ENCODE measurements at places on chromosomes 3 and 15.

DNA sequence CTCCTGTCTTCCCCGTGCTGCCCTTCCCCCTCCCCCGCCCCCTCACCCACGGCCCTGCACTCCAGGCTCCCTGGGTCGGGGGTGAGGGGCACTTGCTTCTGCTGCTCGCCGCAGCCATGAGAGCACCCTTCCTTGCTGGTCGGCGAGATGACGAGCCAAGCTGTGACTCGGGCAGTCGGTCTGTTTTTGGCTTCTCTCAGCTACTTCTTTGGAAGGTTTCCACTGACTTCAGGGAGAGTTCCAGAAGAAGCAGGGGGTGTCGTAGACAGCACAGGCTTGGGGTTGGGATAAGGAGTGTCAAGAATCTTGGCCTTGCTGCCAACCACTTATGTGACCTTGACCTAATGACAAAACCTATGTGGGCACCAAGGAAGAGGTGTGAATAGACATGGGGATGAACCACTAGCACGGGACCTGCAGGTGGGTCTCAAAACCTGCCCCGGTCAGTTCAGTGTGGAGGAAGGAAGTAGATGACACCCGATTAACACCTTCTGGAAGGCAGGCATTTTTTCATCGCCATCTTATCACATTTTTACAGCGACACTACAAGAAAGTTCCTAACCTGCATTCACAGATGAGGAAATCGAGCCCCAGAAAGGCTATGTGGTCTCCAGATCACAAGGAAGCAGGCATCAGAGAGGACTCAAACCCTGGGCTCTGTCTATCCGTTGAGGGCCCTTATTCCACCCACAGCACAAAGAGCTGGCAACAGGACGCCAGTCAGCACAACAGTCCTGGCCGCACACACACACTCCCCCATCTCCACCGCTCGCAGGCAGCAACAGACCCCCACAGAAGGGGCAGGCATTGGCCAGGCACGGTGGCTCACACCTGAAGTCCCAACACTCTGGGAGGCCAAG is 120.9 kb downstream of the LIPC start:
- DNase-seq: no peak

GRCh38 chr3:113495035-113495434 is 19.9 kb downstream of the SPICE1 start:
- DNase-seq: no peak

DNA sequence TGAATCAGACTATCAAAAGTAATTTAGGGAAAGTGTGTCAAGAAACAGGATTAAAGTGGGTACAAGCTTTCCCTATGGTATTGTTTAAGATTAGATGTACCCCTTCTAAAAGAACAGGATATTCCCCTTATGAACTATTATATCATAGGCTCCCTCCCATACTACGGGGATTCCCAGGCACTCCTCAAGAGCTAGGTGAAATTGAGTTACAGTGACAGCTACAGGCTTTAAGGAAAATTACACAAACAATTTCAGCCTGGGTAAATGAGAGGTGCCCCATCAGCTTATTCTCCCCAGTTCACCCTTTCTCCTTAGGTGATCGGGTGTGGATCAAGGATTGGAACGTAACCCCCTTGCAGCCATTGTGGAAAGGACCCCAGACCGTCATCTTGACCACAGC is 240.8 kb upstream of the CNTN6 start:
- no peak for DNase-seq

DNA sequence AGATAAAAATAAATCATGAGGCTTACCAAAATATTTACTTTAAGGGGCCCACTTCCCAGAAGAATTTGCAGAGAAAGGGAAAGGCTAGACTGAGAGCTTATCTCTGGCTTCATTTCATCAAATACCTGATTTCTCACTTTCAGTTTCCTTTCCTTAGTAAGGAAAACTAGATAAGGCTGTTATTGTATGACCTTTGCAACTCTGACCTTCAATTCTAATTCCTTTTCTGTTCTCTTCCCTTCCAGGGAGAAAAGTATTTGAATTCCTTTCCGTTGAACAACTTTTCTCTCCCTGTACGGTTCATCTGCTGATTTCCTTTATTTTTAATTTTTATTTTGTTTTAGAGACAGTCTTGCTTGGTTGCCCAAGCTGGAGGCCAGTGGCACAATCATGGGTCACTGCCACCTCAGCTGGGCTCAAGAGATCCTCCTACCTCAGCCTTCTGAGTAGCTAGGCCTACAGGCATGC is 7.1 kb upstream of the PXK start:
- DNase-seq: no peak

GRCh38 chr15:90060797-90061196 is 41.5 kb downstream of the IDH2 start:
- DNase-seq: no peak

DNA sequence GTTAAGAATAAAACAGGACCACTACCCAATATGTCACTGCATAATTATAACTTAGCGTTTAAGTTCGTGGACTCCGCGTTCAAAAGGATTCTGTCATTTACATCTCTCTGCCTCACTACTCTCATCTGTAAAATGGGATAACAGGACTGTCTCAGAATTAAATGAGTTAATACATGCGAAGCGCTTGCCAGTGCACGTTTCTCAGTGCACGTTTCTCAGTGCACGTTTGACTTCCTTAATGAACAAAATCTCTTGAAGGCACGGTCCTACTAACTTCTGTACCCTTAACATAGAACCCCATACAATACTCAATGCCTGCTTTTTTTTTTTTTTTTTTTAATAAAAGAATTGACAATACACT is 499 bp downstream of the RABL3 start:
- no peak for DNase-seq

DNA sequence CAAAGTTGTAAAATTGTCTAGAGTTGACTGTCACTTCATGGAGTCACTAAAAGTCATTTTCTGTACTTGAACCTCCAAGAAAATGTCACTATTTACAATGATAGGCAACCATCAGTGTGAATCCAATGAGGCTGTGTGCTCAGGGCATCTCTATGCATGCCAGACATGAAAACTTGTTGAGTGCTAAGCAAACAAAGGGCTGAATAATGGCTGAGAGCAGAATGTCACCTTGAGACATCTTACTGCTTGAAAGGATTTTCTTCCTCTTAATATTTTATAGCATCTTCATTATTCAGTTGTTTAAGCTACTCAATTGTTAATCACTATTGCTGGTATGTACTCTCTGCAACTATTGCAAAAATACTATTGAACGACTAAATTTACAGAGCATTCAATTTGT is 184.7 kb downstream of the PLCH1 start:
- no peak for DNase-seq

DNA sequence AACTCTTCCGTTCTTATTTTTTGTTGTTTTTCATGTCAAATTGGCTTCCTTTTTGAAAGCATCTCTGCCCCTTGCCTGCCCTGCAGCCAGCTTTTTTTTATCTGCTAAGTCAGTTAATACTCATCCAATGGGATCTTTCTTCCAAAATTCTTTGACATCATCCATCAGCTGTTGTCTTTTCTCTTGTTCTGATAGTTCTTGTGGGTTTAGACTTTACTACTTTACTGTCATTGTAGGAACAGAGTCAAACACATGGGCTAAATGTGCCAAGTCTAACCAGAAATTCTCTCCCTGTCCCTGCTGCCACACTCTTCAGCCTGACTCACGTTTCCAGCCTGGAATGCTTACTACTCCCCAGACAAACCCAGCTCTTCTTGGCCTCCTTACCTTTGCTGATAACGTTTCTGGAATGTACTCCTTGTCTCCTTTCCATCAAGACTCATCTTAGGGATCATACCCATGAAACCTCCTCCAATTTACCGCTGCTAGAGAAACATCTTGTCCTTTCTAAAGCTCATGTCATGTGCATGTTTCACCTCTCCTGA is 10.7 kb upstream of the VPS8 start:
- no peak for DNase-seq

- no peak for DNase-seq
These were observed 30.5 kb downstream of the NEO1 start for GRCh38 chr15:73082812-73083211.

- DNase-seq: no peak
These were observed 318.9 kb upstream of the IL12A start for GRCh38 chr3:159669766-159670165.

DNA sequence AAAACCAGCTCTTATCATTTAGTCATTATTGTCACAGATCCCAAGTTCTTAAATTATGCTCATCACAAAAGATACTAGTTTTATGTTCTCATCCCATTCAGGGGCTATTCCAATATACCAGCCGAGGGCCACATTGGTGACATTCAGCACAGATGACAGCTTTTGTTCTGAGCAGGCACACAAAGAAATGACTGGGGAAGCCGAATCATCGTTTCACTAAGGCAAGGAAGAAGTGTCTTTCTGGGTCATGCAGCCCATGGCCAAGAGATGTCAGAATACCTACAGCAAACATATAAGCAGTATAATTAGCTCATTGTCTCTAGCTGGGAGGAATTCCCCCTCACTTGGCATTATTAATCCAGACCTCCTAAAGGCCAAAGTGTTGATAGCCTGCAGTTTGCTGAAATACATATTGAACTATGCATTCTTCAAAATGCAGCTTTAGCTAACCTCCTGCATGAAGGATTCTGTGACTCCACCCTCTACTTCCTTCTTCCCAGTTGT is 100.2 kb downstream of the CNTN4 start:
- DNase-seq: no peak

GRCh38 chr3:10774129-10774670 is 41.8 kb upstream of the SLC6A11 start:
- DNase-seq: no peak

DNA sequence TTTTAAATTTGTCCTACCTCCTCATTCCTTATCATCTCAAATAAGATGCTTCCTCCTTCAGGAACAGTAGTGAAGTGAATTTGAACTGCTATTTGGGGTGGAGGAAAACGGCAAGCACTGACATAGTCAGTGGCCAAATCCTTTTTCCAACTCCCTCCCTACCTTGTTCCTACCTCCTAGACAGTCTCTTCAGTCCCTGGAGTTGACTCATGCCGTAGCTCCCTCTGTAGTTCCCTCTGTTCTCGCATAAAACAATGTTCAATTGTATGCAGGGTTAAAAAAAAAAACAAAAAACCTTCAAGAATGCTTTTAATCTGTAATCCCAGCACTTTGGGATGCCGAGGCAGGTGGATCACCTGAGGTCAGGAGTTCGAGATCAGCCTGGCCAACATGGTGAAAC is 1.4 kb downstream of the UBR1 start:
- no peak for DNase-seq

GRCh38 chr15:40080847-40081246 is 27.8 kb downstream of the BMF start:
- no peak for DNase-seq

DNA sequence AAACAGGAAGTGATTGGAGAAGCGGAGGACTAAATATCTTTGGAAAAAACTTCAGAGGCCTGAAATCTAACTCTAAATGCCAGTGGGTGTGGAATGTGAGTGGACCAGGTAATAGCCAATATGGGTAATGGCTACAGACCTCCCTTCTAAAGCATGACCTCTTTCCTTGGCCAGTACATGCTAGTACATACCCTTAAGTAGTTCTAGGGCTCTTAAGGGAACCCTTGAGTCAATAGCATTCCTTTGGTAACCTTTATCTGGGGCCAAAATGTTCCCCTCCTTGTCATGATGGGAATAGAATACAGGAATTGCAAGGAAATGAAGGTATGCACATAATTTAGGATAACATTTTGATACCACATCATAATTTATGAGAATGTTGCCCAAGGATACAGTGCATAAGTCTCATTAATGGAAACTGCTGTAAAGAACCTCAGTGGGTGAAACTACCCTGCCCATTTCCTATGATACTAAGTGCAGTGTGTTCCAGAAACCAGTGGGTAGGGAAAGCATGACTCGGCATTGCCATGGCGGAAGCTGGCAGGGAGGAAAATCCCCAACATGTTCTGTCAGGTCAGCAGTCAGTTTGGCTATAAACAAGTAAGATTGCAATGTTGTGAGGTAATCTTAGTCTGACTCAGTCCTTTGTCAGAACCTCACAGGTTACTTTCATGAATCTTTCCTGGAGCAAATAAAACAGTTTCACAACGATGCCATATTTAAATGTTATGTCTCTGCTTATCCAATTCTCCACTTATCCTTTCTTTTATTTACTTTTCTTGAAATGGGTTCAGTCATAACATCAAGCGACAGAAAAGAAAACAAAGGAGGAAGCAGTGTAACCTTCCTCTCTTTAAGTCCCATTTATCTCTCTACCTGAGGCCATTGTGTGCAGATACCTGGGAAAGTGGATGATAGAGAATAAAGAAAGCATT is 23.5 kb upstream of the RAP2B start:
- no peak for DNase-seq

DNA sequence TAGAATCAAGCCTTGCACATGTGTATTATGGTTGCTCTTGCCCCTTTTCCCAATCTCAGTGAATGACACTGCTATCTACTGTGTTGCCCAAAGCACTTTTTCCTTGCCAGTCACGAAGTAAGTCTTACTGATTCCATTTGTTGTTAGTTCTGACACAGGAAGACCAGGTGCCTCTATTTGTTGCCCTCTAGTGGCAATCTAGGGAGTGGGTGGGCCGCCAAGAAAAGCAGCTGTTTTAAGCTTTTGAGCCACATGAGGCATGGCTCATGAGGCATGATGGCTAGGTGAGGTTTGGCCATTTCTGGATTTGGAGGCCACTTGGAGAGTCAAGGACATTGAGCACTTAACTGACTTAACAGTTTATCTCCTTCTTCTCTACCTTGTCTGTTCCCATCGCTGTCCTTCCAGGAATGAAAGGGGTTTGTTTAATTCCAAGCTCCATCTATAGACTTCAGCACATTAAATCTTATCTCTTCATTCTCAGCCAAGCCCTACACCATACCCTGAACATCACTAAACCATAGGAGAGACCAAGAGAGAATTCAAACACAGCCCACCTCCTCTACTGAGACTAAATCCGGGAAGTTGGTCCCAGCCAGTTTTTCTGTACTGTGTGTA is 103.1 kb downstream of the HCN4 start:
- DNase-seq: no peak

GRCh38 chr15:90597577-90597976 is 67.9 kb downstream of the CRTC3 start:
- DNase-seq: no peak

- DNase-seq: no peak
These were observed 58.7 kb downstream of the SMAD3 start for GRCh38 chr15:67124111-67124510.

DNA sequence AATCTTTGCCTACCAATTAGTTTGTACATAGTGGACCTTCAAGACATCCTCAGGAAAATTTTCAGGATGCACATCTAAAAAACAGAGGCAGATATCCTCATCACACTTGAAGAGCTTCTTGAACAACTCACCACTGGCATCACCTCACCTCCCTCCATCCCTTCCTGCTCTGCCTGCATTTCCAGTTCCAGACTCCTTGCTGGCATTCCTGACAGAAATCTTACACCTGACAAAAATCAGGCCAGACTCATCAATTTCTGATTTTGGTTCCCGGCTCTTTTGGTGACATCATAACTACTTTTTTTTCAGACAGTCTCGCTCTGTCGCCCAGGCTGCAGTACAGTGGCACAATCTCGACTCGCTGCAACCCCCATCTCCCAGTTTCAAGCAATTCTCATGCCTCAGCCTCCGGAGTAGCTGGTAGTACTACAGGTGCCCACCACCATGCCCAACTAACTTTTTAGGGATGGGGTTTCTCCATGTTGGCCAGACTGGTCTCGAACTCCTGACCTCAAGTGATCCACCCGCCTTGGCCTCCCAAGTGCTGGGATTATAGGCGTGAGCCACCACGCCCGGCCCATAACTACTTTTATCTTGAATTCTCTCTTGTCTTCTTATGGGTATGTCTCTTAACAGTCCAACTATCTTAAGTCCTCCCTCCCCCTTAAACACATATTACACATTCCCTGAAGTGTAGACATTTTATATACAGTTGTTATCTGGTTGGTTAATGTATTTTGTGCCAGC is 216.6 kb upstream of the IL12A start:
- DNase-seq: no peak

- no peak for DNase-seq
These were observed 498.4 kb downstream of the FHIT start for GRCh38 chr3:60752809-60753208.
